ENCODE measurements at places on chromosomes 2 and 18. TPM values are rescaled to one million over a fixed set of nuclear protein-coding genes. Genes with fewer than 3 reads are reported as not detected.

ST3GAL5 gene
- 11.5 TPM for total RNA-seq

REG1B gene
- not detected for total RNA-seq

NETO1 gene
- not detected for total RNA-seq

TSPYL6 gene
- total RNA-seq, result not detected

LBH gene
- total RNA-seq, result 123 TPM

MRO gene
- not detected for total RNA-seq

TRAF3IP1 gene
- 14.2 TPM for total RNA-seq

FN1 gene
- 0.19 TPM for total RNA-seq

FBXO48 gene
- 1.4 TPM for total RNA-seq

NOTO gene
- total RNA-seq, result not detected

MYO7B gene
- total RNA-seq, result 0.15 TPM

AMER3 gene
- not detected for total RNA-seq

CLASP1 gene
- total RNA-seq, result 63.0 TPM

RAPGEF4 gene
- total RNA-seq, result not detected

AQP12B gene
- total RNA-seq, result not detected

KCNJ13 gene
- not detected for total RNA-seq

TBR1 gene
- not detected for total RNA-seq

PRKAG3 gene
- total RNA-seq, result not detected

NAT8 gene
- total RNA-seq, result not detected

SCYGR8 gene
- total RNA-seq, result not detected

UGT1A10 gene
- total RNA-seq, result not detected

SCN9A gene
- total RNA-seq, result not detected

DSC2 gene
- not detected for total RNA-seq

PID1 gene
- total RNA-seq, result not detected

MAP3K19 gene
- not detected for total RNA-seq

TMEM169 gene
- 0.55 TPM for total RNA-seq

DIPK1C gene
- not detected for total RNA-seq

MEX3C gene
- 67.8 TPM for total RNA-seq

IL36G gene
- total RNA-seq, result not detected

IL36B gene
- total RNA-seq, result not detected

CIB4 gene
- not detected for total RNA-seq

ANKRD62 gene
- not detected for total RNA-seq

MBP gene
- 46.0 TPM for total RNA-seq

UGT1A5 gene
- not detected for total RNA-seq

DNAJB2 gene
- total RNA-seq, result 53.5 TPM

YIPF4 gene
- total RNA-seq, result 46.6 TPM

RUFY4 gene
- total RNA-seq, result not detected

DAW1 gene
- total RNA-seq, result not detected

SGO2 gene
- 26.3 TPM for total RNA-seq

Data from activated CD8-positive, alpha-beta memory T cell treated with anti-CD3 and anti-CD28 coated beads for 36 hours (primary cell).